Activated CD4-positive, alpha-beta T cell treated with anti-CD3 and anti-CD28 coated beads, Interleukin-2, Interleukin-4, amounts not matched to agents 100 ng/mL and 50 ng/mL, durations not matched to agents 16 hours and 8 hours (primary cell): ENCODE measurements at places on chromosomes 4 and X.

- no peak for DNase-seq
Observed at GRCh38 chr4:6441202-6441582, 31.2 kb downstream of the PPP2R2C start.

- DNase-seq = no peak
Observed at GRCh38 chr4:123784626-123785025, 388.0 kb downstream of the SPRY1 start.

- DNase-seq = no peak
Observed at GRCh38 chr4:1488831-1489638, 82.8 kb upstream of the NKX1-1 start.

- no peak for DNase-seq
Observed at GRCh38 chrX:17412692-17413091, 37.7 kb downstream of the NHS start.

DNA sequence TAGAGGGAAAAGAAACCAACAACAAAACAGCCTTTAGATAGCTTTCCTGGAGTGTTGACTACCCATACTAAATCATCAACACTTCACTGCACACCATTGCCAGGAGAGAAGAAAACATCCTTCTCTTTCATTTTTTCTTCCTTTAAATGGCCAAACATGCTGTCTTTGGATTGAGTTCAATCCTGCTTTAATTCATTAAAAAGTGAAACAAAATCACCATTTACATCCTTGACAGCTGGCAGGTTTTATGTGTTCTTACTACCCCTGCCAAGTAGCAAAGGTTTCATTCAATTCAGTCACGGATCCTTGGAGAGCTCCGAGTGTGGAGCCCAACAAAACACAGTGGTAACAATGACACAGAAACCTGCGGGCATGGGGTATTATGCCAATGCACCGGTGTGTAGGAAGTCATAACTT lies 568.3 kb downstream of the ANKRD50 start:
- no peak for DNase-seq

GRCh38 chr4:158481811-158482210 lies 39.9 kb upstream of the RXFP1 start:
- DNase-seq = no peak

DNA sequence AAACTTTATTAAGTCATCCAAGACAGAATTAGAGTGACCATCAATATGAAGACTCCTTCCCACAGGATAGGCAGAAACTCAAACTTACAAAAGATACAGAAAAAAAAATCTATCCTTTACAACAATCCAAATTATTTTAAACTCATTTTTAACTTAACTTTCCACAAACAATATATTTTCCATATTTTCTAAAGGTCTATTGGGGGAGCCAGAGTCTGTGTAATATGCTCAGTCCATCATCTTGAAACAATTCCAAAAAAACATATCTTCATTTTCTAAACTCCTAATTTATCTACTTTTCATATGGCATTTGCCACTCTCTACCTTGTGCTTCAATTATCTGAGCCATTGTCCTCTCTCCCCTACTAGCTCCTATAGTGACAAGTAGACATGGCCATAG lies 378.1 kb downstream of the PDGFC start:
- no peak for DNase-seq

DNA sequence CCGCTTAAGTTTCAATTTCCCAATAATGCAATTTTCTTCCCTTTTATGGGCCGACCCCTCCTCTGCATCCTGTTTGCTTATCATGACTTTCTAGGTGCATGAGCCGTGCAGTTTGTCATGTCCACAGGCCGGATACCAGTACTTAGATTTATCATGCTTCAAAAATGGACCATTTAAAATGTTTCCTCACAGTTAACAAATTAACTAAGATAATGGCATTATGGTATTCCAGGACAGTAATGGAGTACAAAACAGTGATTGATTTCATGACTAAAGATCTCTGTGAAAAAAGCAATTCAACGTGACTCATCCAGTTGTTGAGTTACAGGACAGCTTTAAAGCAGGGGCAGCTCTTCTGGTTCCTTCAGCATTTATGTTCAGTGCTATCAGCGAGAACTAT lies 23.0 kb downstream of the SNX25 start:
- DNase-seq = no peak

DNA sequence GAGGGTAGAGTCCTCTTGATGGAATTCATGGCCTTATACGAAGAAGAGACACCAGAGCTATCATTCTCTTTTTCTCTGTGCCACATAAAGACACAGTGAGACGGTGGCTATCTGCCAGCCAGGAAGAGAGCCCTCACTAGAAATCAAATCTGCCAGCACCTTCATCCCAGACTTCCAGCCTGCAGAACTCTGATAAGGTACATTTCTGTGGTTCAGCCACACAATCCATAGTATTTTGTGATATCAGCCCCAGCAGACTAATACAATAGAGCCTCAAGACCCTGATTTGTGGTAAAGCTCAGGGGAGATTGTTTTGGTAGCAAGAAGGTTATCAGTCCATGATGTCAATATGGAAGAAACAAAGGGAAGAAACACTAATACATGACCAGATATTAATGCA lies 1213.2 kb downstream of the NLGN4X start:
- no peak for DNase-seq

DNA sequence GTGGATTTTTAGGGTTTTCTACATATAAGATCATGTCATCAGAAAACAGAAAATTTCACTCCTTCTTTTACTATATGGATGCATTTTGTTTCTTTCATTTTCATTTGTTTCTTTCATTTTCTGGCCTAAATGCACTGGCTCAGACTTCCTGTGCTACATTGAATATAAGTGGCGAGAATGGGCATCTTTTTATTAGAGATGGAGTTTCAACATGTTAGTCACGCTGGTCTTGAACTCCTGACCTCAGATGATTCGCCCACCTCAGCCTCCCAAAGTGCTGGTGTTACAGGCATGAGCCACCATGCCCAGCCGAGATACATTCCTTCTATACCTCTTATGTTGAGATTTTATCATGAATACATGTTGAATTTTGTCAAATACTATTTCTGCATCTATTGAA lies 61.8 kb downstream of the BRWD3 start:
- DNase-seq = no peak

- DNase-seq = no peak
Observed at GRCh38 chr4:81030061-81030980, at the start of gene BMP3. Gene BMP3, plus strand, starts transcription at chr4:81030708. Its CDS starts 577 bp downstream, at chr4:81031285.

- no peak for DNase-seq
Observed at GRCh38 chr4:105306820-105307219, 160.1 kb downstream of the TET2 start.

- DNase-seq = no peak
Observed at GRCh38 chrX:17597836-17598439, 139.4 kb upstream of the SCML1 start.
